Tibial artery (tissue), 4 donors: ENCODE measurements at places on chromosomes 3 and 15.

- DNase-seq = no peak
Observed at GRCh38 chr3:8911781-8912180, 51.5 kb downstream of the RAD18 start.

DNA sequence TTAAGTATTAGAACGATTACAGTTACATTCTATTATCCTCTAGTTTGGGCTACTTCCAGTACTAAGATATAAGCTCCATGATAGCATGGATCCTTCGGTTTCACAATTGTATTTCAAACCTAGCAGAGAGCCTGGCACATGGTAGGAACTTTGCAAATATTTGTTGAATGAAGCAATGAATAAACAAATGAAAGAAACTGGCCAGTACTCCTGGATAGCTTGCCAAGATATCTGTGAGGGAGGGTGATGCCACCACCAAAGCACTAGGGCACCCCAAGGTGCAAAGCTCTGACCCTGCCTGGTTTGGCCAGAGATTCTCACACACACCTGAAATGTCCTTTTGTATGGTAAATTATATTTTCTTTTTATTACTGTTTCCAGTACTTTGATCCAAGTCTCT lies 44.3 kb upstream of the PLAAT1 start:
- DNase-seq = no peak

DNA sequence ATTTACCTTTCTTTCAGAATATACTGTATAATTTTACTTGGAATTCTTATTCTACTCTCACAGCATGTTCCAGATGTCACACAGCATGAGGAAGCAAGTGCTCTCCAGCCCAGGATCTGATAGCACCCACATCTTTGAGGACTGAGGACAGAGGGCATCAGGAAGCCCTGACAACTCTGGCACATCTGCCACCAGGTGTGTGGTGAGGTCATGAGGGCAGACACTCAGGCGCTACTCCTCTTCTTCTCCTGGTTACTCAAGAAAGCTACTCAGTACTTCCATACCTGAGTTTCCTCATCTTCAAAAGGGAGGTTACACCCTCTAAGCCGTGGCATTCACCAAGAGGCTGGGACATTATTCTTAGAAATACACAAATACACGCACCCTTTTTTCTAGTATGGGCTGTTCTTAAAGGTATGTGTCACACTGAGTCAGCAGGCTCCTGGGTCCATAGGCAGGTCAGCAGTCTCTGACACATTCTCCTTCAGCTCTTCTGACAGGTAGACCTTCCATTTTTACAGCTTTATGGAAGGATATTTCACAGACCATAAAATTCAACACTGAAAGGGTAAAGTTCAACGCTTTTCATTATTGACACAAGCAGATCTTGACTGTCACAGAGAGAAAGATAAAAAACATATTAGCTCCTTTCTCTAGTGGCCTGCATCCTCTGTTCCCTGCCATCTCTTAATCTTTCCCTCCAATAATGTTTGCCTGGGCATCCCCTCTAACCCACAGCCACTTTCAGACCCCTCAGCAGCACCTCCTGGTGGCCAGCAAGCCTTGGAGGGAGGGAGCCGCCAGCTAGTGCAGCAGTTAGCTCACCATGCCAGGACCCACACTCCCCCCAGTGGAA lies 103.2 kb upstream of the TJP1 start:
- DNase-seq = peak; percentile 64

DNA sequence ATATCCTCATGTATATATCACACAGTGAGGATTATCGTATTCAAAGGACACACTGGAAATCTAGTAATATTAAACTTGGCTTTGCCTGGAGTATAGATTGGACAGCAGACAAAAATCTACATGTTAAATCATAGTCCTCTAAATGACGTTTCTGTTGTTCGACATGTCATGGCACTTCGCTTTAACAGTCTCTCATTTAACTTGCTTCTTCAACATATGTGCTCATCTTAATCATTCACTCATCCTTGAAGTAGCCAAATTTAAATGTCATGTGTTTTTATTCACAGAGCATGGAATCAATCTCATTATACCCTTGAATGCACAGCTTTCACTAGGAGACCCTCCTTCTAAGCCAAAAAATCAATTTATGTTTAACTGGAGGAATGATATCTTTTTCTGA lies 417.0 kb upstream of the CNTN6 start:
- DNase-seq = no peak

- DNase-seq = no peak
Observed at GRCh38 chr3:151548195-151548594, 87.3 kb upstream of the IGSF10 start.
